ENCODE measurements at places on chromosomes 12 and 14.

- peak; percentile 45 for DNase-seq
Observed at GRCh38 chr12:131808744-131809371, 19.3 kb upstream of the MMP17 start.

GRCh38 chr12:77339610-77340009 lies 274.2 kb upstream of the E2F7 start:
- DNase-seq = no peak

DNA sequence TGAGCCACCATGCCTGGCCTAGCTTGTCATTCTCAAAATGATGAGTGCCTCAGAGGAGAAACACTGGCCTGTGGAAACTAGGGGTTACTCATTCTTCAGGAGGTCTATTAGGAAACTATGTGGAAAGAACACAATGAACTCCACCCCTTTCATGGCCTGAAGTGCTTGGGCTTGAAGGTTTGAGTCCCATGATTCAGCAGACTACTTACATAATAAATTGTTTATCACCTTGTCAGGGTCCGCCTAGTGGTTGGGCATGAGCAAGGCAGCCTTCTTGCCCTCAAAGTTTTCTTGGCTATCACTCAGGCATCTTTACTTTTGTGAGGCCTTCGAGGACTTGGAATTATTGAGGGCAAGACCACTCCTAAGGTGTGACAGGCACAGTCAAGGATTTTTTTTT lies 251.2 kb downstream of the ACSS3 start:
- no peak for DNase-seq

- no peak for DNase-seq
Observed at GRCh38 chr14:75783184-75783583, 122.1 kb downstream of the TTLL5 start.

DNA sequence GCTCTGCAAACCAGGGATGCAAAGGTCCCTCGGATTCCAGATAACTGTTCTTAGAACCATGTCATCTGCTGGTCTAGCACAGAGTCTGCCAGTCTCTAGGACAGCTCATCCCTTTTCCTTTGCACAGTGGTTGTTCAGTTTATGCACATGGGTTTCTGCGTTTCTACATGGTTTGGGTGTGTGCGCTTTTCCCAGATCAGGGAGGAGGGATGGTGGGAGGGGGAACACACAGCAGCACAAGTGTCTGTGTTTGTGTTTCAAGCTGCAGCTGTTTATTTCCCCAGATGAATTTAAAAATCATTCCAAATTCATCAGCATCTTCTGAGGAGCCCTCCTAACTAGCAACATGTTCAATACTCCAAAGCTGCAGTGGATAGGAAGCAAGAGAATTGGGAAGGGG lies 45.4 kb downstream of the ANO2 start:
- no peak for DNase-seq
